GM03348 (cell line): ENCODE measurements at places on chromosomes 7 and 10.

GRCh38 chr10:7428673-7429350 is 18.0 kb upstream of the SFMBT2 start:
- no peak for DNase-seq

DNA sequence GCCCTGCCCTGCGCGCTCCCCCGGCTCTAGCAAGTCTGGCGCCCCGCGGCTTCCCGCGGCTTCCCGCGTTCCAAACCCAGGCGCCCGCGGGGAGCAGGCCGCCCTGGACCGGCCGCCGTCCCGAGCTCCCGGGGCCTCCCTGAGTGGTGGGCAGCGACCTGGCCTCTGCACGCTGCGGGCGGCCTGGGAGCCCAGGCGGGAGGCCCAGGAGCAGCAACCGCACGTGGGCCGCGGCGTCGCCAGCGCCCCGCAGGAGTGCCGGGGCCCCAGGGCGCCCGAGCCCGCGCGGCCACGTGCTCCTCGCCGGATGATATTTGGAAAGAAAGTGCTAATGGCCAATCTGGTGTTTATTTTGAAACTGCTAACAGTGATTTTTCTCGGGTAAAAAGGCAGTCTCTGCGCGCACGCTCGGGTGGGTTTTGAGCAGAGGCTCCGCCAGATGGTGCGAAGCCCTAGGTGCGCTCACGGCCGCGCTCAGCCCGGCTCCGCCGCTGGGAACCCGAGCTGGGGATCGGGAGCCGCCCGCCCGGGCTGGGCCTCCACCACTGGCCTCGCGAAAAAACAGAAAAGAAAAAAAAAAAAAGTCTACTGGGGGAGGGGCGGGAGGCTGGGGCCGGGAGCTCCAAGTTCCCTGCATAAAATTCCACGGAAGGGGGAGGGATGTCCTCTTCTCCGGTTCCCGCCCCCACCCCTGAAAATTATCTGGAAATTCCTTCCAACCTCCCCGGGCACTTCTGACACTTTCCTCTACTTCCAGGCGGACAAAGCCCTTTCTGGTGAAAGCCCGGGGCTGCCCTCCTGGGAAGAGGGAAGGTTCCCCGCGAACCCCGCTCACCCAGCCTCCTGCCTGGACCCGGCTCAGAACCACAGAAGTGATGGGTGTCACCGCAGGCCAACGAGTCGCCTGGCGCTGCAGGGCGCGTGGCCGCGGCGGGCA is 4.3 kb downstream of the EBF3 start:
- DNase-seq = no peak

GRCh38 chr7:151239837-151240459 is 7.7 kb downstream of the CHPF2 start:
- DNase-seq = no peak

- DNase-seq = no peak
These were observed 60.4 kb downstream of the NUDCD3 start for GRCh38 chr7:44430054-44430453.

GRCh38 chr7:22845221-22845834 is 22.7 kb upstream of the TOMM7 start:
- peak; percentile 53 for DNase-seq

GRCh38 chr7:49023345-49024328 is 99.3 kb downstream of the CDC14C start:
- DNase-seq = no peak

DNA sequence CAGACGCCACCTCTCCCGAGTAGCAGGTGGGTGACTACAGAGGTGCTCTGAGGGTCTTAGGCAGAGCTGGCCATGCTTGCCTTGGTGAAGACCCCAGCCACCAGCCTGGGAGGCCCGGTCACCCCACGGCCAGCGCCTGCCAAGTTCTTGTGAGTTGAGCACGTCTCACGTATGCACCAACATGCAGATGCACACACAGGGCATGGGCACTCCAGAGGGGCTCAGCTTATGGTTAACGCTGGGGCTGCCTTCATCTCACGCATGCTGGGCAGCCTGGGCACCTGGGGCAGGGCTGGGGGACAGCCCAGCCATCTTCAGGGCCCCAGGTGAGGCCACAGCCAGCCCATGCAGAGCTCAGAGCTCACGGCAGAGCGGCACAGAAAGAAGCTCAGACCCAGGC is 41.0 kb downstream of the PTPRN2 start:
- no peak for DNase-seq

GRCh38 chr7:123649964-123650363 is 5.7 kb upstream of the LMOD2 start:
- no peak for DNase-seq

GRCh38 chr10:110717781-110718589 is 73.8 kb downstream of the RBM20 start:
- no peak for DNase-seq

GRCh38 chr7:8035647-8036518 is 67.3 kb downstream of the GLCCI1 start:
- DNase-seq = peak; percentile 25

DNA sequence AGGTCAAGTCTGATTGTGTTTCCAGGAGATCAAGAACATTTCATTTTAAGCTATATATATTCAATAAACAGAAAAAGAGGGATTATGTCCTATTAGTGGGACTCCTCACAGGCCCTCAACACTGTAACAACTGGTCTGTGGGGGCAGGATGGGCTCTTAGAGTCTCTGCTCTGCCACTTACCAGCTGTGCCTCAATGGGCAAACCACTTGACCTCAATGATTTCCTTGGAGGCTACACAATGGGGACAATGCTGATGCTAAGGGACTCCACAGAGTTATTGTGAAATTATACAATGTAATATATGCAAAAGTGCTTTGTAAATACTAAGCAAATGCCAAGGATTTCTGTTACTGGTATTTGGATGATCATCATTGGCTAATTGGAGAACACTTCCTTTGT is 33.2 kb upstream of the MXI1 start:
- no peak for DNase-seq

- no peak for DNase-seq
These were observed 7.1 kb upstream of the KLF6 start for GRCh38 chr10:3791974-3792633.

DNA sequence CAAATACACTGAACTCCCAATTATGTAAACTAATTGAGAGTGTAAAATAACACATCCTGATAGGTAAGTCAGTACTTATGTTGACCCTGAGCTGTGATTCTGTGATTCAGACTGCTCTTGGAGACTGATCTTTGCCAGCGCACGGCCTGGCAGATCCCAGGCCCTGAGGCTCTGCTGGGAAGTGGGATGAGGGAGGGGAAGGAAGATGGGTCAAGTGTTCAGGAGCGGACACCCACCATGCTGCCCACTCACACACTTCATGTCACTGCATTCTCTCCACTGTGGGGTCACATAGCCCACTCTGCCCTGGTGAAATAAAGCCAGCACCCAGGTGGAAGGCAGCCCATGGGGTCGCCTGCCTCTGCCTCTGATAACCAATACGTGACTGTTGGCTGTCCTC is 226.2 kb downstream of the TNS3 start:
- DNase-seq = no peak

DNA sequence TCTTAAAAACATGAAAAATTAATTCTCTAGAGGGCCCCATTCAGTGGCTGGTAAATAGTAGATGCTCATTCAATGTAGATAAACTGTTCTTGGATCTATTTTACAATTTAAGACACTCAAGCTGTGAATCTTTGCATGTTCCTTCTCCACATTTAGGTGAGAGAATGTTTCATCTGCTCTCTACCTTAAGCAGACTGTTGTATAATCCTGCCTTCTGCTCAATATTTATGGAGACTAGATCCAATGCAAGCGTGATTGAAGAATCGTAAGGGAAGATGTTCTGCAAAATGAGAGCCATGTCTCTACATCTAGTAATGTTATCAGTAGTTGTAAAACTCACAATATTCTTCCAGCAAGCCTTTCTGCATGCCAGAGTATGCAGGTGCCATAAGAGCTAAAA is 115.0 kb upstream of the TEX47 start:
- no peak for DNase-seq

GRCh38 chr7:116236020-116236630 is 25.8 kb downstream of the TES start:
- DNase-seq = peak; percentile 50

GRCh38 chr7:117673367-117673766 is 193.5 kb downstream of the CFTR start:
- no peak for DNase-seq

DNA sequence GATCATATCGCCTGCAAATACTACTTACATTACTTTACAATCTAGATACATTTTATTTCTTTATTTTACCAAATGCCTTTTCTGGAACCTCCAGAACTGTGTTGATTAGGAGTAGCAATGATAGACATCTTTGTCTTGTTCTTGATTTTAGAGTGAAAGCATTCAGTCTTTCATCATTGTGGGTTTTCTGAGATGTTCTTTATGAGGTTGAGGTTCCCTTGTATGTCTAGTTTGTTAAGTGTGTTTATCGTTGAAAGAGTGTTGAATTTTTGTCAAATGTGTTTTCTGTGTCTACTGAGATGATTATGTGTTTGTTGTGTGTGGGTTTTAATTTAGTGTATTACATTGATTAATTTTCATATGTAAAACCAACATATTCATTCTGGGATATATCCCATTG is 17.1 kb downstream of the SEPTIN7 start:
- no peak for DNase-seq

- no peak for DNase-seq
These were observed 117.6 kb downstream of the TCERG1L start for GRCh38 chr10:131193923-131194322.

DNA sequence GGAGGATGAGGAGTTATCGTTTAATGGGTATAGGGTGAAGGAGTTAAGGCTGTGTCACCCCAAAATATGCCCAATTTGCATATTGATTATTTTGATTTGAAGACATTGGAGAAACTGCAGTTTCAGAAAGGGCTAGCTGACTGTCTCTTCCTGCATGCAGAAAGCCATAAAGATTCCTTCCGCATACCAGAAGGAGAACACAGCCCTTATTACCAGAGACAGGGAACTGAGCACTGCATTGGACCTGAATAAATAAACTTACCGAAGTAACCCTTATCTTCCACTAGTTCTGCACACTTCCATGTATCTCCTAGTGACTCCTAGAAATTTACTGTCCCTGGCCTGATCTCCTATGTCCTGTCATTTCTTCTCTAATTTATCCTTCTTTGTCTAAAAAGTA is 821.9 kb upstream of the AUTS2 start:
- DNase-seq = peak; percentile 65

DNA sequence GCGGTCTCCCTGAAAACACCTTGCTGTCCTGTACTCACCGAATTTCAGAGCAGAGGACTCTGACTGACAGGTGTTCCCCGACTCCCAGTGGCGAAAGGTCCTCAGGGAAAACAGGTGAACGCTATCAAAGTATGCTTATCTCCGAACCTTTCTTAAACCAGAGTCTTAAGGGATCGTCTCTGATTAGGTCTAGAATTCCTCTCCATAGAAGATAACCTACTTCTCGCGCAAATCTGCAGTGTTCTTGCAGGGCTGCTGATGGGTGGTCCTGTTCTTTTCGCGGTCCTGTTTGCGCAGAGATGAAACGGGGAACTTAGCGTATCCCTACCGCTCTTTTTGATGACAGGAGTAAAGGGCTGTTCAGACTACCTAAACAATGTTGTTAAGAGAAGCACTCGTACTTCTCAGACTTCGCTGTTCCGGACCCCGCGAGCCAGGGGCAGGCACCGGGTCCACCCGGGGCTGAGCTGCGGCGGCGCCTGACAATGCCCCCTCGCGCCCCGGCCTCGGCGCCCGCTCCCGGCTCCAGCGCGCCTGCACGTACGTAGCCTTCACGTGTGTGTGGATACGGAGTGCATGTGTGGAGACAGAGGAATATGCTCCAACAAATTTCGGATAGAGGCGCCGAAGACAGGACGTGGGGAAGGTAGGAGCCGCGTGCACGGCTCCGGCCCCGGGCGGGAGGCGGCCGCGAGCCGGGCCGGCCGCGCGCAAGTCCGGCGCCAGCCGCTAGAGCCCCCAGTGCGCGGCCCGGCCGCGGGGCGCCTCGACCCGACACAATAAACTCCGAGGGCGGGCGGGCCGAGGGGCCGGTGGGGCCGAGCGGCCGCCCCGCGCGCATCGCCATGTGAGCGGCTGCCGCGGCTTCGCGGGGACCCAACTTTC is 766 bp upstream of the ZMYND11 start:
- peak; percentile 82 for DNase-seq

DNA sequence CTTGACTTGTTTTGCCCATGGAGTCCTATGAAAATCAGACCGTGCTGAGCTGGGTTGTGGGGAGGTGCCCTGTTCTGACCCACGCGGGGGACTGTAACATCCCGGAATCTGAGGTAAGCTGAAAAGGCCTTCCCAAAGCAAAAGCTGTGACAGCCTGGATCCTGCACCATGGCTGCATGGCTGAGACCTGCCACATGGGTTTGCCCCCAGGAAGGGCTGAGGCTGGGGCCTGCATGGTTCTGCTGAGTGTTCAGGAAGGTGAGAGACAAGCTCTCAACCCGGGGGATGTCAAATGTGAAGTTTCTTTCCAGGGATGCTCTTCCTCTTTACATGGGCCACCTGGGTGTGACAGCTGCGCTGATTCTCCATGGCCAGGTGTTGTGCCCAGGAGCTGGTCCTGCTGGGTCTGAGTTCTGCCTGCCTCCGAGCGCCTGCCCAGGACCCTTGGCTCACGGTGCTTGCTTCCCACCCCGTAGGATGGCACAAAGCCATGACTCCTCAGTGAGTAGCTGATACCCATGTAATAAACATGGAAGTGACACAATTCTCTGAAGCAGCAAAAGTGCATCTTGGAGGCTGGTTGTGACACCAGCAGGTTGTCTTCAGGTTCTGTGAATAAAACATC is 58.3 kb downstream of the VIPR2 start:
- no peak for DNase-seq

DNA sequence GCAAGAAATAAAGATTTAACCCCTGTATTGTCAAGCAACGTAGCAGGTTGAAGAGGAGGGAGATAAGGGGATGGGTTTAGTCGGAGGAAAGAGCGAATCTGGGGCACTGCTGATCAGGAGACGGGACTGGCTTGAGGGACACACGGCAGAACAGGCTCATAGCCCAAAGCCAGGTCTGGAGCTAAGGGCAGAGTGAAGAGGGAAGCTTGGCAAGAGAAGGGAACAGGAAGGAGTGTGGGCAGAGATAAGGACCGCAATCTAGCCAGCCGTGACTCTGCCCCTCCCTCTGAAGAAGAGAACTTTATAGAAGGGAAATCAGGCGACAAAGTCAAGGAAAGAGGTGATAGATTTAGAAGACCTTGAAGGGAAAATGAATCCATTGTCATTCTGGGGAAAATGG is 67.6 kb downstream of the CAV1 start:
- DNase-seq = no peak

GRCh38 chr10:101145750-101146391 is 14.8 kb downstream of the TLX1 start:
- no peak for DNase-seq

- DNase-seq = peak; percentile 90
These were observed 145.1 kb downstream of the PLXNA4 start for GRCh38 chr7:132430861-132431822.

DNA sequence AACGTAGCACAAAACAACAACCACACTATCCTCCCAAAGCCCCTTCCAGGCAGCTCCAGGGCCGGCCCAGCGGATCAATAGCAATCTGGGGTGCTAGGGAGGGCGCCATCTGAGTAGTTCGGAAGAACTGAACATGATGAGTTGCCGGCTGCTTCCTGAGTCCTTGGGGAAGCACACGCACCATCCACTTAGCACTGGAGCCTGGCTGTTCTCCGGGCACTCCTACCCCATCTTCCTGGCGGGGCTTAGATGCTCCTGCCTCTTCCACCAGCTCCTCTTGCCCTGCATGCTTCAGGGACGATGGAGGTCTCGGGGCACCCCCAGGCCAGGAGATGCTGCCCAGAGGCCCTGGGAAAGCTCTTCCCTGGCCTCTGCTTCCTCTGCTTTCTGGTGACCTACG is at the start of gene KCNK18:
TSS of gene KCNK18 (plus strand) at position 301 of the 400 bp plus-strand sequence. CDS start at position 301, 0 bp downstream.
- no peak for DNase-seq
